ENCODE measurements at places on chromosomes 7 and 10.

DNA sequence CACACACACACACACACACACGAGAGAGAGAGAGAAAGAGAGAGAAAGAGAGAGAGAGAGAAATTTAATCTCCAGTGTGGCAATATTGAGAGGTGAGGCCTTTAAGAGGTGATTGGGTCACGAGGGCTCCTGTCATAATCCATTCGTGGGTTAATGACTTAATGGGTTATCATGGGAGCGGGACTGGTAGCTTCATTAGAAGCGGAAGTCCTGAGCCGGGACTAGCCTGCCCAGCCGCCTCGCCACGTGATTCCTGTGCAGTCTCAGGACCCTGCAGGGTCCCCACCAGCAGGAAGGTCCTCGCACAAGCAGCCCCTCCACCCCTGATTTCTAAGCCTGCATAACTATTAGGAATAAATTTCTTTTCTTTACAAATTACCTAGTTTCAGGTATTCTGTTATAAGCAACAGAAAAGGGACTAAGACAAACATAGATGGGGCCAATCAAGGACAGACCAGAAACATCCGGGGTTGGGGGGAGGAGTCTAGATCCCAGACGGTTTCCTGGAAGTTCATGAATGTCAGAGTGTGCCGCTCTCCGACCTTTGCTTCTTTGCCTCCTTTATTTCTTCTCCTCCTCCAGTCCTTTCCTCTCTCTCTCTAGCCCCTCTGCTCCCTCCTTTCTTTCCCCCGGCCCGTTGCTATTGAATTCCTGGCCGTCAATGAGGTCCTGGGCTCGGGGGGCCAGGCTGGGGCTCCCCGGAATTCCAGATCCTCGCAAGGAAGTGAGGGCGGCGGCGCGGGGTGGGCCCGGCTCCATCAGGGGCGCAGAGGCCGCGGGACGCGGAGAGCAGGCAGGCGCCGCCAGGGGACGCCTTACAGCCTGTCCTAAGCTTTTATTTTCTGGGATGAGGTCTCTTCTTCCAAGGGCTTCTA, 146.8 kb downstream of the CYP26A1 start:
- DNase-seq = no peak

DNA sequence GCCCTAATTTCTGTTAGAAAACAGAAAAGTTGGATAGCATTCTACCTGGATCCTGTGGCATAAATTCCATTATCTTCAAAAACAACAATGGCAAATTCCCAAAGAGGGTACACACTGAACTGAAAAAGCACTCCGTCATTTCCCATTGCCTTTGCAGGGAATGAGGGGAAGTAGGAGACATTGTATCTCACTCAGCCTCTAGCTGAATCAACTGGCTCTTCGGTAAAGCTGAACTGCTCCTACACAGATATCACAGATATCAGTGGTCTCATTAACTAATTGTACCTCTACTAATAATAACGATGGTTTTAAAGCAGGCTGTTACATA, 64.2 kb upstream of the PRKAR2B start:
- no peak for DNase-seq

- no peak for DNase-seq
Observed at GRCh38 chr7:30201161-30201666, 66.4 kb downstream of the MTURN start.

- DNase-seq = no peak
Observed at GRCh38 chr7:76330261-76330660, 27.8 kb downstream of the HSPB1 start.

- DNase-seq = no peak
Observed at GRCh38 chr10:46250898-46251856, 35.6 kb upstream of the ANTXRL start.

- no peak for DNase-seq
Observed at GRCh38 chr10:32372000-32372875, 25.3 kb upstream of the EPC1 start.

DNA sequence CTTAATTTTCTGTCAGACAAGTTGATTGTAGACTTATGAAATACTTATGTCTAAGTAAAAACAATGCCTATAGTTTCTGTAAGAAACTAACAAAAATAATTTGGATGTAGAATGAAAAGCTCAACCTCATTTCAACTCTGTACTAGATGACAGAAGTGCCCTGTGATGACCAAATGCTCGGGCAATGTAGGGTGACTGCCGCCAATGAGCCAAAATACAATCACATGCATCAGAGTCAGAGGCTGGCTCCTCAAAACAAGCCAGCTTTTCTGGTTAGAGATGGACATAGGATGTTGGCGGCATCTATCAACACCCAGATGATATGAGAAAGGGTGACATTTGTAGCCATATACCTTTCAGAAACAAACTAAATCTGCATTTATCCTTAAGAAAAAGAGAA, 23.9 kb downstream of the LMOD2 start:
- no peak for DNase-seq

DNA sequence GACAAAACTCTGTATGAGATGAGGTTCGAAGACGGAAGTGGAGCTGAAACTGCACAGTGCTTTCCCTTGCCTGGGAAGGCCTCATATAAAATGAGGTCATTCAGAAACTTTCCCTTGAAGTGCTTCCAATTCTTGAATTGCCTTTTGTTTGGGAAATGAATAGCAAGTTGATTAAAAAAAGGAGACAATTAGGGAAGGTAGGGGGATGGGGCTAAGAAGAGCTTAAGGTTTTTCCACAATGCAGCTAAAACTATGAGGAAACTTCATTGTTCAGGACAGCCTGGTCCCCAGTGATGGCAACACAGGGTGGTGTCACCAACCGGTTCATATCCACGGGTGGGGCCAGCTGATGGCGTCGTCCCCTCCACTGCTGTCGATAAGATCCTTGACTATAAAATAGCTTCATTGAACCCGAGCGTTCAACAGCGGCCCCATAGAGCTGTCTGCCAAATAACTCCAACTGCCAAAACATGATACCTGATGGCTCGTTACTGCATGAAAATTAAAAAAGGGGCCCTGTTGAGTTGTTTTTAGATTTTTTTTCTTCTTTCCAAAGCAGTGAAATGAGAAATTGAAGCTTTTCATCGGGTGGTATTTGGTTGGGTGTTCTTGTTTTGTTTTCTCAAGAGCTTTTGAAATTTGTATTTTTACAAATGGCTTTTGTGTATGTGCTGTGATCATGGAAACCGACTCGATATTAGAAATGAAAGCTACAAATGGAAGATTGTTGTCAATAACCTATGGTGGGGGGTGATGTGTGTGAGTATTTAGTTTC, 2.8 kb upstream of the CELF2 start:
- DNase-seq = no peak

- no peak for DNase-seq
Observed at GRCh38 chr7:37732253-37732652, 48.7 kb downstream of the GPR141 start.

DNA sequence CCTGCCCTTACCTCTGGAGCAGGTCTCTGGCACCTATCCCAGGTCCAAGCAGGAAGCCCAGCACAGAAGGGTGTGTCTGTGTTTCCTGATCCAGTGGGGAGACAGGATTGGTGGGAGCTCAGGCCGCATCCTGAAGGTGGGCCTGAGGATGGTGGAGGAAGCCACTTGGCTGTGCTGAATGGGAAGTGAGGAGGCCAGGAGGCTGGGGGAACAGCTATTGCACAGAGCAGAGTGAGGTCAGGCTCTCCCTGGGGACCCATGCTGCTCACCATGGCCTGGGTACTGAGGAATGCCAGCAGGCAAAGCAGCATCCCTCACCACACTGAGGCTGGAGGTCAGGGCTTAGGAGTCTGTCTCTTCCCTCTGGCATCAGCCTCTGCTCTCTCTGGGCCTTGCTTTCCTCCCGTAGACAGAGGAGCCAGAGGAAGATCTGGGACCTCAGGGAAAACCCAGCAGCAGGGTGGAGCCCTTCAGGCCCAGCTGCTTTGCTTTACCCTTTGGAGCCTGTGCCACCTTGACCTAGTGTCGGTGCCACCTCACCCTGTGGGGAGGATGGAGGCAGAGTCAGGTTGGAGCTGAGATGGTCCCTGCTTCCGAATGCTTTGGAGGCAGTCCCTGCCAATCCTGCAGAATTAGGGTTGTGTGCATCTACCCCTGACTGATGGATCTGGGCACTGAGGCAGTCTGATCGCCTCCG, 39.0 kb downstream of the CDH23 start:
- no peak for DNase-seq

GRCh38 chr7:322111-322671, 32.2 kb downstream of the FOXL3 start:
- peak; percentile 32 for DNase-seq

- no peak for DNase-seq
Observed at GRCh38 chr7:42926204-42926603, 5.8 kb downstream of the PSMA2 start.

GRCh38 chr10:24119896-24120295, 89.0 kb upstream of the KIAA1217 start:
- no peak for DNase-seq

DNA sequence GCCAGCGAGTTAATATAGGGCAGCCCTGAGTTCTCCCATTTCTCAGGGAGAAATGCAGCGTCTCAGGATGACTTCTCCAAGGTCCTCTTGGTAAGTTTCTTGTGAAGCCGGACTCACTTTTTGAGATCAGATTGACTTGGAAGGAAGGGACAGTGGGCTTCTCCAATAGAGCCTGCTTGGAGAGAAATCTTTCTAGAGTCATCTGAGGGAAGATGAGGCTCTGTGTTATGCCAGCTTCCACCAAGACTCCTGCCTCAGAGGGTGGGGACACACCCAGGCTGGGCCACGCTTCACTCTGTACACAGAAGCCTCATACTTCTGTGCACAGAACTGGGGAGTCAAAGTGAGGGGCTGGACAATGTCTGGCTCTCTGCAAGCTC, 5.6 kb downstream of the C10orf105 start:
- no peak for DNase-seq

DNA sequence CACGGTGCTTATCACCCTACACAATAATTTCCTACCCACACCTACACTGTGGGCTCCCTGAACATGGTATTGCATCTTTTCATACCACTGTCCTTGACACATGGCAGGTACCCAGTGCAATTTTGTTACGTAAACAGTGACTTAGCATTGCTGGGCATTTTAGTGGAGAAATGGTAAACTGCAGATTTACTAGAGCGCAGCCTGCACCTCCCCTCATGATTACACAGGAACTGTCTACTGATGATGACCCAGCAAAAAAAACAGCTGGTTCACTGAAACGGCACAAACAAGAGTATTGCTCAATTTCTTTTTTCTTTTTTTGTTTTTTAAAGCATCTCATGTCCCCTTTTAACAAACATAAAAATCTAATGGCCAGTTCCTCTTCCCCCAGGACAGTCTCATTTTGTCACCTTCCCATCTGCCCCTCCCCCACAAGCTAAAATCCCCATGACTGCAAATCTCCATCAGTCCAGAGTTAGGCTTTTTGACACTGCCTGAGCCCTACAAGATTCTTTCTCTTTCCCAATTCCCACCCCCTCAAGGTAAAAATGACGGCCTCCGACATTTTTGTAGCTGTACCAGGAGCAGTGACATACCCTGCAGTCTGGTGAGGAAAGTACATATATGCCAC, 2.8 kb downstream of the ZNF746 start:
- no peak for DNase-seq

DNA sequence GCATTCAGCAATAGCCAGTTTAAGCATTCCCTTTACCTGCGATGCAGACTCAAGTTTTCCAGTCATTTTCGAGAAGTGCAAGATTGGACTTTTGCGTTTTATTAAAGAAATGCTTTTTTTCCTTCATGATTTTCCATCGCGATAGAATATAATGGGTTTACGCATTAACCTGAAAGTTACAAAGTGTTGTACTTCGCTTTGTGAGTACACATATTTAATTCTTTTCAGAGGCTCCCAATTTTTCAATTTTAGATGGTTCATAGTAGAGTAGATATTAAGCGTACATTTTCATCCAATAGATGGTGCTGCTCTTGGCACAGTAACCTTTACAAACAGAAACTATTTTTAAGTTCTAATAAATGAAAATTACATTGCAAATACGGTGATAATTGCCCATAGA, 1.3 kb downstream of the PTPRZ1 start:
- no peak for DNase-seq

GRCh38 chr7:133556553-133556952, 303.7 kb downstream of the EXOC4 start:
- DNase-seq = no peak

DNA sequence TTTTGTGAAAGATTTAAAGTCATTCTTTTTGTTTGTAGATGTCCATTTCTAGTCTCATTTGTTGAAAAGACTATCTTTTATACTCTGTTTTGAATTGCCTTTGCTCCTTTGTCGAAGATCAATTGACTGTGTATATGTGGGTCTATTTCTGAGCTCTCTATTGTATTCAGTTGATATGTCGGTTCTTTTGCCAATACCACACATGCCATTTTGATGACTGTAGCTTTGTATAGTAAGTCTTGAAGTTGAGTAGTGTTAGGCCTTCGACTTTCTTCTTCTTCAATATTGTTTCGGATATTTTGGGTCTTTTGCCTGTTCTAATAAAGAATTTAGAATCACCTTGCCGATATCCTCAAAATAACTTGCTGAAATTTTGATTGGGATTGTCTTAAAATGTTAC, 104.5 kb downstream of the CCSER2 start:
- DNase-seq = no peak

- no peak for DNase-seq
Observed at GRCh38 chr7:155979994-155980393, 167.7 kb upstream of the SHH start.

- DNase-seq = no peak
Observed at GRCh38 chr10:118447478-118448270, 105.5 kb upstream of the FAM204A start.

- DNase-seq = no peak
Observed at GRCh38 chr10:111107846-111108245, 31.0 kb downstream of the ADRA2A start.

- DNase-seq = no peak
Observed at GRCh38 chr10:104819731-104820130, 178.6 kb downstream of the SORCS3 start.

DNA sequence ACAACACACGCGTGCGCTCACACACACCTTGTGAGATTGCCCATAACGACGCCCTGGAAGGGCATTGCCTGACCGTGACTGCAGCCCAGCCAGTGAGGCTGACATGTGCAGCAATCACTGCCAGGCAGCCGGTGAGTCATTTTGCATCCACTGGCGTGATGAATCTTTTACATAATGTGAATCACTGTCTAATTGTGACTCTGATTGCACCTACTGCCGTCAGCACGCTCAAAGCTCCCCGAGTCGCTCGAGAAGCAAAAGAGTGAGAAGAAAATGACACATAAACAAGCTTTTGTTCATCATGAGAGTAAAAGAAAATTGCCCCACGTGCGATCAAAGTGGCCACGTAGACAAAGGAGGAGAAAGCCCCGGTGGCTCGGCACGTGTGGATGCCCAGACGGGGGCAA, 117.4 kb upstream of the PFKP start:
- DNase-seq = no peak

GRCh38 chr10:373526-374309, 238.5 kb downstream of the ZMYND11 start:
- DNase-seq = no peak

GRCh38 chr7:22482503-22482902, 17.5 kb downstream of the STEAP1B start:
- no peak for DNase-seq

GRCh38 chr10:112526139-112526538, 79.1 kb downstream of the VTI1A start:
- DNase-seq = no peak

- DNase-seq = no peak
Observed at GRCh38 chr10:23742368-23742767, 303.5 kb downstream of the OTUD1 start.
